Activated T-helper 1 cell treated with Interleukin-2 at 50 U/mL for 16 hours (primary cell): ENCODE measurements at places on chromosomes 16 and 17.

- DNase-seq, result no peak
These were observed 2.1 kb downstream of the SKA2 start for GRCh38 chr17:59152925-59153324.

DNA sequence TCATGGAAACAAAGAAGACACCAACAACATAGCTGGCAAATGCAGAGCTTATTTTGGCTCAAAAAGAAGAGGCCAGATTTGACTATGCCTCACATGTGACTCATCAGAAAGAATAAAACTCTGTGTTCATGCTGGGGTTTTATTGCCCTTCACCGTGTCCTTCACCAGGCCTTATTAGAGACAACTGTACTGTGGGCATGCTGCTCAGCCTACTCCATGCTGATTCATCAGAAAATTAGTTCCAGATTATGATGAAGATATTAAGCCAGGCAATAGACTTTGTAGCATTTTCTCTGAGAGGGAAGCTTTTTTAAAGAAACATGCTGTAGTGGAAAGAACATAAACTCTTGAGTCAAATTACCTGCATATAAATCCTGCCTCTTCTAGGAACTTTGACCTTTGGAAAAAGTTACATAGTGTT, 89.8 kb downstream of the CYB561 start:
- DNase-seq, result no peak

GRCh38 chr17:80881306-80881705, 110.3 kb upstream of the CHMP6 start:
- DNase-seq, result no peak

DNA sequence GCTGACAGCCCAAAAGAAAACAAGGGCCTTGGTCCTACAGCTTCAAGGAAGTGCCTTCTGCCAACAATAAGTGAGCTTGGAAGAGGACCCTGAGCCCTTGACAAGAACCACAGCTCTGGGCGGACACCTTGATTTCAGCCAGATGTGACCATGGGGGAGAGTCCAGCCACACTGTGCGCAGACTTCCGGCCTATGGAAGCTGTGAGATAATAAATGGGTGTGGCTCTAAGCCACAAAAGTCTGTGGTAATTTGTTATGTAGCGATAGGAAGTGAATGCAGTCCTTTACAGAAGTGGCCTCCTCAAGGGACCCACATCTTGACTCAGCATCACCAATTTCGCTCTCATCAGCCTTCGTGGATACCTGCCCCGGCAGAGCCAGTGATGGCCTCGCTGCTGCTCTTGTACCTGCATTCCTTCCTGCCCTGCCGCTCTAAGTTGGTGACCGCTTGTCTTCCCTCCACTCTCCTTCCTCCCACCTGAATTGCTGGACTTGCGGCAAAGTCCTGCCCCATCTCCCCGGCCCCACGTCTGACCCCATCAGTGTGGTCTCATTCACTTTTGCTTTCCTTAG, 29.3 kb downstream of the PRSS54 start:
- DNase-seq, result no peak

DNA sequence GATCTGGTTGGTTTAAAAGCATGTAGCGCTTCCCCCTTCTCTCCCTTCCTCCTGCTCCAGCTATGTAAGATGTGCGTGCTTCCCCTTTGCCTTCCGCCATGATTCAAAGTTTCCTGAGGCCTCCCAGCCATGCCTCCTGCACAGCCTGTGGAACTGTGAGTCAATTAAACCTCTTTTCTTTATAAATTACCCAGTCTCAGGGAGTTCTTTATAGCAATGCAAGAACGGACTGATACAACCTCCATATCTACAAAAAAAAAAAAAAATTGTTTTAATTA, 16.6 kb upstream of the PDXDC1 start:
- DNase-seq, result no peak

- no peak for DNase-seq
These were observed at the start of gene CEMP1 for GRCh38 chr16:2531371-2531695. Gene CEMP1 (minus strand): TSS chr16:2531408. CDS start chr16:2531073, 335 bp downstream.

- DNase-seq, result no peak
These were observed 35.7 kb downstream of the NOS2 start for GRCh38 chr17:27764589-27764988.

DNA sequence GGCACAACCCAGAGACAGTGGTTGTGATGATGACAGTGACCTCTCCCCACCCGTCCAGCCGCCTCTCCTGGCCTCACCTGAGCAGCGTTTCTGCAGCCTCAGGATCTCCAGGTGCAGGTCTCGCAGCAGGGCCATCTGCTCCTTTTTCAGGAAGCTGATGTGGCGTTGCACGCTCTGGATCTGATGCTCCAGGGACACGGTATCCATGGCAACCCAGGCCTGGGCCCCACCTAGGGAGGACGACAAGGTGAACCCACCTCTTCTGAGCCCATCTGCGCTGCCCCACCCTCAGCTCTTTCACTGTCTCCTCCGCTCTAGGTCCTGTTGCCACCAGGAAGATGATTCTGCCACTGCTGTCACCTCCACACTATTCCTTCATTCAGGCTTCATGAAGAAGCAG, 14.5 kb downstream of the CCDC92B start:
- DNase-seq, result no peak

- no peak for DNase-seq
These were observed 565 bp downstream of the DPEP1 start for GRCh38 chr16:89613954-89614459.

DNA sequence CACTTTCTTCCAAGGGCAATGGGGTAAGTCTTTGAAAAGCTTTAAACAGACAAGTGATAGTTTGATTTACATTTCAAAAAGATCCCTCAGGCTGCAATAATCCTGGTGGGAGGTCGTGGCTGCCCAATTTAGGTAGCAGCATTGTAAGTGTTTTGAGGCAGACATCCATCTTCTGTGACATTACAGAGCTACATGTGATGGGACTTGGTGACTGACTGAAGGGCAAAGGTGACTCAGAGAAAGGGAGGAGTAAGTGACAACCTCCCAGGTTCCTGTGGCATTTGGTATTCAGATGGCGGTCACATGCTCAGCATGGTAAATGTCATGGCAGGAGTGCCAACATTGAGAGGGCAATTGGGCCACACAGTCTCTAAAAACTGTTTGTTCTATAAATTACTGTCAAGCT, 26.5 kb downstream of the STAT3 start:
- no peak for DNase-seq

GRCh38 chr17:34578656-34579016, 746 bp upstream of the TMEM132E start:
- no peak for DNase-seq

GRCh38 chr17:12457493-12457892, 208.2 kb upstream of the MYOCD start:
- no peak for DNase-seq

- DNase-seq, result no peak
These were observed 54.7 kb upstream of the CIBAR2 start for GRCh38 chr16:85166699-85167588.

GRCh38 chr16:2042986-2043666, 4.5 kb downstream of the NTHL1 start:
- no peak for DNase-seq

DNA sequence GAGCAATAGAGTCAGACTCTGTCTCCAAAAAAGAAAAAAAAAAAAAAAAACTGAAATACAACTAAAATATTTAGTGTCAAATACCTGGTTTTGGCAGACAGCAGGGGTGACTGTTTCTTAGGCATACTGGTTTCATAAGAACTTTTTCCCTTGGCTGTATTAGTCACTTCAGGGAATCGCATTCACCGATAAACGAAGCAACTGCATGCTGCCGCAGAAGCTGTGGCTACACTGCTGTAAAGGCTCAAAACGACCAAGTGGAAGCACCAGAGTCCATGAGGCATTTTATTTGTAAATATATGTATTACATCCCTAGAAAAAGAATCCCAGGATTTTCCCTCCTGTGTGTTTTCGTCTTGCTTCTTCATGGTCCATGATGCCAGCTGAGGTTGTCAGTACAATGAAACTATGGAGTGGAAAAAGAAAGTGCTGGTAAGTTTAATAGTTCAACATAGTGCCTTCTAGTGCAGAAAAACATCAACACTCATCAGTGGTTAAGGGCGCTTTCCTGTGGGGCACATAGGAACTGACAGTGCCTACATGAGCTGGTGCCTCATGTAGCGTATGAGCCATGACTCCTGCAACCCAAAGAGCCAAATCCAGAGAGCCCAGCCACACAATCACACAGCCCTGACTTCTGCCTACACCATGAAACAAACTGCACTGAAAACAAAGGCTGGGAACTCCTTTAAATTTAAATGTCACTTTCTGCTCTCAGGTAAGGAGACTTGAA, 7.3 kb downstream of the RPS15A start:
- DNase-seq, result no peak

DNA sequence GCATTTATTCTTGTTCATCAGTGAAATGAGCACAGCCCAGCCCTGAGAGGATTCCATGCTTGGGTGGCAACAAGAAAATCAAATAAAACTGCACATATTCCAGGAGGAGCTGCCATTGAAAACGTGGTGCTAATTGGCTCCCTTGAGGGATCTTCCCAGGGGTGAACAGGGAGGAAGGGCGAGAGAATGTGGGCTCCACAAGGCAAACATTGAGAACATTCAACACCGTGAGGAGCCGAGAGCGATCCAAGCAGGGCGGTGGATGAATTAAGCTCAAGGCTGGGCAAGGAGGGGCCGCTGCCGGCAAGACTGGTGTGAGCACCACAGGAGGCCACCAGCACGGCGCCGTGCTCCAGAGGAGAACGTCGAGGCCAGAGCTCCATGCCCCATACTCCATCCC, 166.9 kb downstream of the C16orf95 start:
- DNase-seq, result no peak

DNA sequence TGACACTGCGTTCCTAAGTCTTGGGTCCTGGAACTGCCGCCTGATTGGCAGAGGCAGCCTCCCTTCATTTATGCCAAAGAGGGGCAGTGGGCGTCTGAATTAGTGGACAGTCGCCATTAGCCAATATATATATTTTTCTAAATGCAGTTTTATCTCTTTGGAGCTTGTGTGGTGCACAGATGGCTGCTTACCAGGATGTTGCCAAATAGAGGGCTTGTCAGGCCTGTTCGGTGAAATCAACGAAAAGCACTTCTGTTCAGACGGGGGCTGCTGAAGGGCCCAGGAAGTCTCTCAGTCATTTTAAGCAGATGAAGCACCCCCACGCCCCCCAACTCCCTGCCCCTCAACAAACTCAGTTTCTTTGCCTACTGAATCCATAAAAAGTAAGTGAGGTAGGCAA, 66.0 kb downstream of the RAP1GAP2 start:
- DNase-seq, result no peak

DNA sequence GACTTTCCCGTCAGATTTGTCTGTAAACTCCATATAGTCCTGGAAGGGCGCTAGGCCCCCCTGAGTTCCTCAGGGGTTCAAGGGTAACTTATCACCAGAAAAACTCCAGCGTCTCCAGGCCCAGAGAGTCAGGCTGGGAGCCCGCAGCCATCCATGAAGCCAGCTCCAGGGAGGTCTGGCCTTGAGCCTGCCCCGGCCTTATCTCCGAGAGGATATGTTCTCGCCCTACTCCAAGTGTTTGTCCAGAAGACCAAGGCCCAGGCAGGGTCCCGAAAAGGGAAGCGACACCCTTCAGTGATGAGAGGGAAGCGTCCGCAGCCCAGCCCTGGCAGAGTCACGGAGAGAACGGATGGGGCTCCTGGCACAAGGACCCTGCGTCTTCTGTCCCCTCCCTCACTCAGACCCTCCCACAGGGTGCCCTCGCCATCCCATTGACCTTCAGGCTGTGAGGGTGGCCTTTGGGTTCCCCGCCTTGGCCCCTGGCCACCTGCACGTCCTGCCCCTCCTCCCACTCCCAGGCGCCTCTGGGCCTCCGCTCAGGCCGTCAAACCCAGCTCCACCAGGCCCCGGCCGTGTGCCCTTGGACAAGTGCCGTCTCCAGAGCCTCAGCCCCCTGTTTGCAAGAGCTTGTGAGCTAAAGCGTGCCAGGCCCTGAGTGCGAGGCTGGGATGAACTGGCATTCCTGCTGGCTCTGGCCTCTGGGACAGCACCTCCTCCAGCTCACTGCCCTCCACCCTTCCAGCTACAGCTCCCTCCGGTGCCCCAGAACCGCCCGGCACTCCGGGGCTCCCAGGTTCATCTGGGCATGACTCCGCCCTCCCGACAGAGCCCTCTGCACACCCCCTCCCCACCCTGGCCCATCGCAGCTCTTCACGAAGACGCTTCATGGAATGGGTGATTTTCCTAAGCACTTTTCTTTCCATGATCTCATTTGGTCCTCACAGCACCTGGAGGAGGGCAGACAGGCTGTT, 83.4 kb downstream of the ZDHHC7 start:
- DNase-seq, result no peak
